ENCODE measurements at places on chromosomes 13 and 19.

GRCh38 chr19:51607920-51608562 is 22.2 kb downstream of the SIGLEC5 start:
- DNase-seq = peak; percentile 13

GRCh38 chr13:39847336-39847735 is 191.9 kb downstream of the COG6 start:
- DNase-seq = no peak

GRCh38 chr19:583198-583967 is 6.3 kb upstream of the HCN2 start:
- no peak for DNase-seq

GRCh38 chr13:84360822-84361221 is 478.5 kb upstream of the SLITRK1 start:
- DNase-seq = no peak

- no peak for DNase-seq
These were observed 5.4 kb upstream of the GAS6 start for GRCh38 chr13:113869263-113869662.

- no peak for DNase-seq
These were observed 50.5 kb upstream of the ZNF507 start for GRCh38 chr19:32294871-32295438.

DNA sequence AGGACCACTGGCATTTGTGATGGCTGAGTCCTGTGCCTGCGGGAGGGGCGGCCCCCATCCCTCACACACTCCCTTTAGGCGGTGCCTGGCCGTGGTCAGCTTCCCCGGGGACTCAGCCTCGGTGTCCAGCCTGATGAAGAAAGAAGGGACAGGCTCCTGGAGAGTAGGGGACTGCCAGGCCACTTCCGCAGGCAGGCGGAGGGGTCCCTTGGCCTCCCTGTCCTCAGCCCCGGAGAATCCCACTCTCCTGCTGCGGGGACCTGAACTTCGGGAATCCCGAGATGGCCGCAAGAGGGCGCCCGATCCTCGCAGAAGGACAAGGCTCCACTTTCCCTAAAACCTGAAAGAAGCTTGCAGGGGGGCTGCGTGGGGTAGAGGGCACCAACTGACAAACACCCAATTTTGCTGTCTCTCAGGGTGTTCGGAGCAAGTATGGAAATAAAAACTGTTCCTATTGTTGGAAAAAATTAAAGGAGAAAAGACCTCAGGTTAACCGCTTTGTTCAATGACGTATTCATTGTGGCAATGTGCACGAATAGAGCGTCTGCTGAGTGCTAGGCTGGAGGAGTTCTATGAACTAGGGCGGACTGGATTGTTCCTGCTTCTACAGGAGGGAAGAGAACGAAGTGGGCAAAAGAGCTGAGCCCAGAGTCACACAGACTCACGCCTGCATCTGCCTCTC is 297.3 kb downstream of the ZNF536 start:
- DNase-seq = peak; percentile 16

GRCh38 chr13:75869981-75870380 is 233.9 kb downstream of the LMO7 start:
- DNase-seq = no peak

Data from stimulated activated CD4-positive, alpha-beta T cell treated with anti-CD3 and anti-CD28 coated beads, Interleukin-2, amount 100 ng/mL, for 4 hours (primary cell).